ENCODE measurements at places on chromosomes 16 and 17.

DNA sequence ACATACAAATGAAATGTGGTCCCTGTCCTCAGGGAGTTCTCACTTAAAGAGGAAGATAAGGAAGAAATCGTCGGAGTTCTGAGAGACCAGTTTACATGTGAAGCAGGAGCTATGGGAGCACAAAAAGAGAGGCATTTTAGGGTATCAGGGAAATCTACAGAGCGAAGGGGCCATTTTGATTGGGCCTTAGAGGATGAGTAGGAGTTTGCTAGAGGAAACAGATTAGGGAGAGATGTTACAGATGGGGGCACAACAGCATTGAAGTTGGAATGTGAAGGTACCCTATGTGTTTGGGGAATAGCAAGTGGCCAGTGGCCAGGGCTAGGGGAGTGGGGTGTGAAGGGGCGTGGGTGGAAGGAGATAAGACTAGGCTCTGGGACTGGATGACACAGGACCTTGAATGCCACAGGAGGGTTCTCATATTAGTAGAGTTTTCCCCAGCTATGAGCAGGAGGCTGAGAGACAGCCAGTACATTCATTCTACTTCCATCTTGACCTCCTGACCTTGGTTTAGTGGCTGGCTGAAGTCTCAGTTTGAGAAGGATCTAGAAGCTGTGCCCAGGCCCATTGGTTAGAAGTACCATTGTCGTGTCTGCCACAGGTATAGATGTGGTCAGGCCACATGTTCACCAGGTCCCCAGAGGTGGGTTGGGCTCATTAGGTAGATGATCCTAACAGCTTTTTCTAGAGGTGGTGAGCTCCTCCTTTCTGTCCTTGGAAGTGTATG lies 34.8 kb downstream of the CPNE2 start:
- no peak for DNase-seq

DNA sequence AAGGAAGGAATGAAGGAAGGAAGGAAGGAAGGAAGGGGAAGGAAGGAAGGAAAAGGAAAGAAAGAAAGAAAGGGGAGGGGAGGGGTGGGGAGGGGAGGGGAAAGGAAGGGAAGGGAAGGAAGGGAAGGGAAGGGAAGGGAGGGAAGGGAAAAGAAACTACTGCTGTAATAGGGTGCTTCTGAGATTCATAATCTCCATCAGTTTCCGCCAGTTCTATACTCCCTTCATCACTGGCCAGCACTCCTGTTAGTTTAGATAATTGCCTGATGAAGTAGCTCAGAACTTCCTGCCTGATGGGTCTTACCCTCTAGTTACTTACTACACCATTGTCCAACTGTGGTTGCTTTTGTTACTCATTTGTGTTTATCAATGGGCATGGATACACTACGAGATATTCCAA lies 2.0 kb upstream of the KRTAP9-6 start:
- DNase-seq, result no peak

DNA sequence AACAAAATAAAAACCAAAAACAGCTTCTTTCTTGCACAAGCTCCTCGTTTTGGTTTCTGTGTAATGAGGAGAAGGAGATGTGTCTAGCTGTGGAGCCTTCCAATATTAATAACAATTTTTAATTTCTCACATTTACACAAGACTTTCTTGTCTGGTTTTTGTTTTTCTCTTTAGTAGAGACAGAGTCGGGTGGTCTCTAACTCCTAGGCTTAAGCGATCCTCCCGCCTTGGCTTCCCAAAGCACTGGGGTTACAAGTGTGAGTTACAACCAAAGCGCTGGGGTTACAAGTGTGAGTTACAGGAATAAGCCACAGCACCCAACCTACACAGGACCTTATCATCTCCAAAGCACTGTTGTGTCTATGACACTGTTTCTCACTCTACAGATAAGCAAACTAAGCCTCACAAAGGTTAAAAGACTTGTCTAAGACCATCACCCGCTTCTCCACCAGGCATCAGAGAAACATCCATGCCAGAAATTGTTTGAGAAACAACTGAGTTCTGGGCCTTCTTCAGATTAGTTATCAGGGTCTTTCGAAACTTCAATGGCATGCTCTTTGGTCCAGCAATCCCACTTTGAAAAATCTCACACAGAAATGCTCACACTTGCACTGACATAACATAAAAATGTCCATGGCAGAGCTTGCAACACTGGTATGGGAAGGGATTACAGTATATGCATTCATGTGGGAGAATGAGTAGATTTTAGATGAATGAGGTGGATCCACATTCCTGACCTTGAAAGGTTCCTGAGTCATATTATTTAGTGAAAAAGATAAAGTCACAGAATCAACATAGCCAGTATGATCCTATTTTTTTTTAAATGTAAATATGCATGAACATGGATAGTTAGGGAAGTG lies 3.9 kb downstream of the ABAT start:
- DNase-seq, result no peak

DNA sequence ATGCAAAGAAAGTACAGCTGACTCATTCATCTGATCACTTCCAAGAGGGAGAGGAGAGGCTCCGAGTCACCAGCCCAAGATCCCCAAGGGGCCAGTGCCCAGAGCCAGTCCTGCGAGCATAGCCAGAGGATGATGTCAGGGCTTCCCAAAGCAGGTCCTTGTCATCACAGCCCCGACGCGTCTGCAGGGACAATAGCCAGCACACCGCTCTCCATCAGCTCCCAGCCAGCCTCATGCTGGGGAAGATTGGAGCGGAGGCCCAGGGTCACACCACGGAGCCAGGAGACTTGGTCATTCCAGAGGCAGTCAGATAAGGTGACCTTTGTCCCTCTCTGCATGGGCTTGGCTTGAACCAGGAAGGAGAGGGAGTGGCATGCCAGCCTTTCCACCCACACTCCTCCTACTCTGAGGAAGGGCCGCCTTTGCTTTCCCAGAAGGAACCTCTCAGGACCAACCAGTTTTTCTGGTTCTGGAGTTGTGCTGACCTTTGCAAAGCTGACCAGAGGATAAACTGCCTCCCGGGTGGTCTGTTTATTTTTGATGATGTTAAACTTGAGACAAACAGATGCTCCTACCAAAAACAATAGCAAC lies 58.3 kb upstream of the ARHGAP44 start:
- no peak for DNase-seq

- no peak for DNase-seq
These were observed 12.1 kb upstream of the ALDOA start for GRCh38 chr16:30053376-30054015.

DNA sequence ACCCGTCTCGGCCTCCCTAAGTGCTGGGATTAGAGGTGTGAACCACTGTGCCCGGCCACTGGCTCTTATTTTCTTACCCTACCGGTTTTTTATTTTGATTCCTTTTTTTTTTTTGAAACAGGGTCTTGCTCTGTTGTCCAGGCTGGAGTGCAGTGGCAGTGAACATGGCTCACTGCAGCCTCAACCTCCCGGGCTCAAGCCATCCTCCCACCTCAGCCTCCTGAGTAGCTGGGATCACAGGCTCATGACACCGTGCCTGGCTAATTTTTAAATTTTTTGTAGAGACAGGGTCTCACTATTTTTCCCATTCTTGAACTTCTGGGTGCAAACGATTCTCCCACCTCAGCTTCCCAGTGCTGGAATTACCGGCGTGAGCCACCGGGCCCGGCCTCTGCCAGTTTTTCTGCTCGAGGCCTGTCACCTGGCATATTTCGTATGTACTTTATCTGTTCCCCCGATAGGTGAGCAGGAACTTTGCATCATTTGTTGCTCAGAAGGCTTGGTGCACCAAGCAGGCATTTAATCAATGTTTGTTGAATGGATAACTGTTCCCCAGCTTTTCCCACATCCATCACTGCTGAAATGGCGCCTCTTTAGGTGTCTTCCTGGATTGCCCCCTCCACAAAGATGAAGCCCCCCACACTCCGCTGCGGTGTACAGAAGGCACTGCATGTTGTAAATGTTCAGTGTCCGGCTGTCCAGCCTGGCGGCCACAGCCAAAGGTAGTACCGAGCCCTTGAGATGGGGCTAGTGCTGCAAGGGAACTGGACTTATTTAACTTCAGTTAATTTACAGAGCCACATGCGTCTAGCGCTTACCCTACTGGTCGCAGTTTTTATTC lies 858 bp upstream of the TELO2 start:
- no peak for DNase-seq

DNA sequence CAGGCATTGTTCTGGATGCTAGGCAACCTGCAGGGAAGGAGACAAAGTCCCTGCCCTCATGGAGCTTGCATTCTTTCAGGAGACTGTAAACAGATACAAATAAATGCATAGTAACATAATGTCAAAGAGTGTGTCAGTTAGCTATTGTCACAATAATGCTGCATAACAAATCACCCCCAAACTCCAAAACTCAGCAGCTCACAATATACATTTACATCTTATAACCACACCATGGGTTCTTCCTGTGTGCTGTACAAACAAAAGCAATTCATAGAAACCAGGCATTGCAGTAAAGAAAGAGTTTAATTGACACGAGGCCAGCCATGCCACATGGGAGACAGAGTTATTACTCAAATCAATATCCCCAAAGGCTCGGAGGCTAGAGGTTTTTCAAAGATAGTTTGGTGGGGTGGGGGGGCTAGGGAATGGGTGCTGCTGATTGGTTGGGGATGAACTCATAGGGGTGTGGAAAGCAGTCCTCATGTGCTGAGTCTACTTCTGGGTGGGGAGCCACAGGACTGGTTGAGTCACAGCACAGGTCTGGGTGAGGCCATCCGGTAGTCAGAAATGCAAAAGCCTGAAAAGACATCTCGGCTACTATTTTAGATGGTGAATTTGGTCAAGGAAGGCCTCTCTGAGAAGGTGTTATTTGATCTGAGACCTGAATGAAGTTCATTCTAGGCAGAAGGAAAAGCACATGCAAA lies 79.0 kb downstream of the GPRC5B start:
- DNase-seq, result no peak

DNA sequence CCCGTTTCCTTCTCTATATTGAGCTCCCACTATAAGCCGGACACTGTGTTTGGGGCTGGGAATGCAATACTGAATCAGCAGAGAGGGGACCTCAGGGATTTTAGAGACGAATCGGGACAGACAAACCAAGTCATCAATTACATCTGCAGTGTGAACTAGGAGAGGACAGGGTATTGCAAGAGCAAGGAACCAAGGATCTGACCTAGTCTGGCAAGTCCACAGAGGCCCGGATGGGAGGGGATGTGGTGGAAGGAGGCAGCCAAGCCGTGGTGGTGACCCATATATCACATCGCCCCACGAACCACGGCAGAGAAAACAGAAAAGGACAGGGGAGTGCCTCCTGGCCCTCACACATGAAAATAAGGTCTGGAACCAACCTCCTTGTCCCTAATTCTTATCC lies 28.1 kb upstream of the NXPH3 start:
- DNase-seq, result no peak

DNA sequence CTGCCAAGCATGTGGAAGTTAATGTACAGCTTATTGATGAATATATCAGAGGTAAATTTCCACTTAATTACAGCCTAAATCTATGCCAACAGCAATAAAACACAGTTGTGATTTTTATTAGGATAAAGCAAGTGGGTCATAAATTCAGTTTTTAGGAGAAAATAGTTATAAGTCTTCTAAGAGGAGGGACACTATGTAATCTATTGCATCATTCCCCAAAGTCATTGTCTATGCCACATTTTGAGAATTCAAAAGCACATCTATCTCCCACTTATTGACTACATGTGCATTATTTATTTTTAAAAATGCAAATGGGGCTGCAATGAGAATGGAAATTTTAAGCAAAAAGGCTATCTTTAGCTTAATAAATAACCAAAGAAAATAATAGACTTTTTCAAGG lies 23.7 kb upstream of the NSRP1 start:
- DNase-seq, result no peak

GRCh38 chr16:71746442-71747046 lies 22.0 kb upstream of the PHLPP2 start:
- DNase-seq, result no peak

DNA sequence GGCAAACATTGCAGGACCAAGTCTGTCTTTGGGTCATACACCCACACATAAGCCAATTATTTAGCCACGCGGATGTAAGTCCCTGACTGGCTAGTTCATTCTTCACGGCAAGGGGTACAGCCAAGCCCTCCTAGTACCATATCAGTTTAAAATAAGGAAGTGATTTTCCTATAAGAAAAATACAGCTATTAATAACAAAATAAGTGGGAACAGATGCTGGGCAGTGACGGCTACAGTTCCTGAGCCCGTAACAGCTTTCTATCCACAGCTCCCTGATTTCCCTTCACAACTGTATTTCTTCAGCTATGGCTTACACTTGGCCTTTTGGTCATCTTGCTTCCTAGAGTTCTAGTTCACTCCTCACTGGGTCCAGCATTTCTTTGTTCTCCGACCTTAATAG lies 542.4 kb upstream of the C16orf82 start:
- no peak for DNase-seq

DNA sequence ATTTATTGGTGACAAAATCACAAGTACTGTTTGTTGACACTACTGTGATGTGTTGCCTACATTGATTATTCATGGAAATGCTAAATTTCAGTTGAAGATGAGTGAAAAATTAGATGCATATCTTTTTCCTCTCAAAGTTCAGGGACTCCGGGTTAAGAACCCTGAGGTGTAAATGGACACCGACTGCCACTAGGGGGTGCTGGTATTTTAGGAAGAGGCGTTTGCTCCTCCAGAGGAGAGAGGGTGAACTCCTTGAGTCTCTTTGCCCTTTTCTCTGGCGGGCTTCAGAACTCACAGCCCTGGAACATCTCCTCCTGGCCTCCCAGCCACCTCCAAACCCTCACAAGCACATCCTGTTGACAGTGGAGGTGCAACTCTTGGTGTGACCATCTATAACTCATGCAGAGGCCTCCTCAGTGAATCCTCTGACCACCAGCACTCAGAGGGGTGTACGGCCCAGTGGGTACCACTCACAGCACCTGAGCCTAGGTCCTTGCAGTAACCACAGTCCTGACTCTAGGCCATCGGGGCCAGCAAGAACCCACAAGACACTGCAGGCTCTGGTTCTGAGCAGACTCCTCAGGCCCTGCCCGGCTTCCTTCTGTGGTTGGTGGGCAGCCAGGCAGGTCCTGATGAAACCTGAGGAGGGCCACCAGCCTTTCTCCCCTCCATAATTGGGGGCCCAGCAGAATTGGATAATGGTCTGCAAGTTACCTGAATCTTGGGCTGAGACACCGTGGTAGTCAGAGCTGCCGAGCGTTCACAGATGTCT lies 26.2 kb upstream of the PIK3R5 start:
- DNase-seq, result peak; percentile 44

DNA sequence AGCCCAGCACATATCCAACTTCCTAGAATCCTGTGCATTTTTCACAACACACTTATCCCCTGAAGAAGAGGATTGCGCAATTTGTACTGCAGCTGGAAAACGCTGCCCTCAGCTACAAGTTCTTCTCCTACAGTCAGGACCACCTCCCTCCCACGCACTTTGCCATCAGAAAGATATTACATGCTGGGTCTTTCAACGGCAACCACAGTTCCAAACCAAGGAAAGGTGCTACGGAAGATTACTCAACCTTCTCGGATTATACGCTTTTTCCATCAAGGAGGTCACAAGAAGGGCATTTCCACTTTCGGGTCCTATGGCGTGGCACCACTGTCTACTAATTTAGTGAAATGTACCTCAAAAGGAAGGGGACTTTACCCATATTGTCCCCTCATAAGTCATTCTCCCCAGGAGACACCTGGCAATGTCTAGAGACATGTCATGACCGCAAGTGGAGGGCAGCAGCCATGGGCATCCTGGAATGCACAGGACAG lies 35.2 kb downstream of the USP7 start:
- no peak for DNase-seq
